ENCODE measurements at places on chromosomes 16 and 17.
A peak's percentile ranks its signal among the peaks of the same experiment; 100 is the strongest.

DNA sequence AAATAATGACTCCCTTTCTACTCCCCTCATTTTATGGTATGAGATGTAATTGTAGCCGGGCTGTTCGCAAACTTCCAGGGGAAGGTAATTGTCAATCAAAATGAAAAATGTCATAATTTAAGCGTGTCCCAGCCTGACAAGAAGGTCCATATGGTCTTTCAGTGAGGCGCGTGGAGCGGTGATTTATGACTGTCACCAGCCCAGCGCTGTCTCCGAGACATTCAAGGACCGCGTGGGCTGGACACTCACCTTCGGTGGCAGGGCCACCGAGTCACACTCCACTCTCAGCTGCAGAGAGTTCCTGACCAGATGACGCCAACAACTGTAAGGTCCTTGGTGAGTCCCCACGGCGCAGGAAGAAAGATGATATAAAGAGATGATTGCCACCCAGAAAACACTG, 157.7 kb upstream of the TNRC6C start:
- DNase-seq: no peak

DNA sequence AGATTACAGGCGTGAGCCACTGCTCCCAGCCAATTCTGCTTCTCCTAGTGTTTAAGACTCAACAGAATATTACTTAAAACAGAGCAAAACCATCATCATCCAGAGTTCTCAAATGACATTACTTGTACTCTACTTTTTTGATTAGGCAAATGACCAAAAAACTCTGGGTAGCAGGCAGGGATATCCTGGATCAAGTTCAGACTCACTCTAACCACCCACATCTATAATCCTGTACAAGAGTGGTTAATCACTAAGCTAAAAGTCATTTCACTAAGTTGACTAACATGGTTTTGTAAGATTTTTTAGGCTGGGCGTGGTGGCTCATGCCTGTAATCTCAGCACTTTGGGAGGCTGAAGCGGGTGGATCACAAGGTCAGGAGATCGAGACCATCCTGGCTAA, 6.8 kb downstream of the NAE1 start:
- peak; percentile 37 for DNase-seq

DNA sequence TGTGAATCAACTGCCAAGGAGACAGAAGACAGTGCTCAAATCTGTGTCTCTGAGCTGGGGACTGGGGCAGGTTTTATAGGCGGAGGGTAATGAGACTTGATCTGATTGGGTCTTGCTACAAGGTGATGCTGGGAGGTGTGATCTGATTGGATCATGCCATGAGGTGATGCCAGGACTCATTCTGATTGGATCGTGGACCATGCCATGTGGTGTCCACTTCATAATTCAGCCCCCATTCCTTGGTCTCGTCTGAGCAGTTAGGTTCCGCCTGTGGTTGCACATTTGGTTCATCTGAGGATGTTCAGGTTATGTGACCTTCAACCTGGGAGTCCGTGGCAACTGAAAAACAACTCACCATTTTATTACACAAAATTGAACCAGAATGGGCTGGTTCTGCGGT, 41.0 kb downstream of the OTOA start:
- no peak for DNase-seq

DNA sequence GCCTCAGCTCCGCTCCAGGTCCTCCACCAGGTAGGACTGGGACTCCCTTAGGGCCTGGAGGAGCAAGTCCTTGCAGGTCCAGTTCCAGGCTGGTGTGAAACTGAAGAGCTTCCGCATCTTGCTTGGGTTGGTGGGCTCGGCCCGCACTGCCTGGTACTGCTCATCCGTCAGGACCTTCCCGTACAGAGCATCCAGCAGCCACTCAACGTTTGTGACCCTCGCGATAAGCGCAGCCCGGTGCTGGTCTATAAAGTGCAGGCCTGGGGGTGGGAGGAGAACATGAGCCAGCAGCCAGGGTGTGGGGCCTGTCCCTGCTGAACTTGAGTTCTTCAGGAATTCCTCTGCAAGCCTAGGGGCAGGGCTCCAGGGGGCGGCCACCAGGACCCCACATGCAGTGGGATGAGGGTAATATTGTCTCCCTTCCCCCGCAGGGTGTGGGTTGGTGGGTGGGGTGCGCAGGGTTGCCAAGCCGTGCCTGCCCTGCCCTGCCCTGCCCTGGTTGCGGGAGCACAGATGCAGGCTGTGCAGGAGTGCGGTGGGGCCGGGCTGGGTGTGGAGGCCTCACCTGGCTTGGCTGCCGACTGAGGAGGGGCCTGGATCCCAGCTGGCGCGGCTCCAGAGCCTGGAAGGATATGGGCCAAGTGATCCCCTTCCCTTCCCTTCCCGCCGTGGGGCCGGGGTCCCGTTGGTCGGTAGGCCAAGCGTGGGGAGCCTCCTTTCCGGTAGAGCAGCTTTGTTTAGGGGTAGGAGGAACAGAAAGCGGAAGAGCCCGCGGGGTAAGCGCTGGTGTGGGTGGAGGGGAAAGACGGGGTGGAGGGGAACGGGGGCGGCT, 762 bp downstream of the PYCARD start:
- DNase-seq: peak; percentile 28

- DNase-seq: peak; percentile 90
Observed at GRCh38 chr16:68287276-68288251, 23.2 kb downstream of the SLC7A6OS start.

DNA sequence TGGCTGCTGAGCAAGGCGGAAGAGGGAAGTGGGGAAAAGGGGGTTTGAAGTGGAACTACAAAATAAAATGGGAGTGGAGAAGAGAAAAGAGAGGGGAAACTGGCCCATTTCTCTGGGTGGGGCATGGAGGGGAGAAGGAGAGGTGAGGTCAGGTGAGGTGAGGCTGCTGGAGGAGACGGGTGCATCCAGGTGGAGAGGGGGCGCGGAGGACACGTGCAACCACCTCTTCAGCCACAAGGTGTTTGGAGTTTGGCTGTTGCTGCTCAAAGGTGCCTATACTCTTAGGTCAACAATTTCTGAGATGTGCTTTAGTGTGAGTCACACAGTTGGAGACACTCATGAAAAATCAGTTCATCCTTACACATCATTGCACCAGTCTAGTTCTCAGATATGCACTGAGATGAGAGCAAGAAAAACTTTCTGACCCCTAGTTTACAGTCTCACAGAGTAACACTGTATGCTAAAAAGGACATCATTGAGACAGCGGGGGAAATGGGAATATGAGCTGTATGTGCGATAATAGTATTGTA, 4.8 kb downstream of the SLC6A4 start:
- no peak for DNase-seq

- DNase-seq: no peak
Observed at GRCh38 chr16:18062713-18063112, 273.8 kb downstream of the NPIPA8 start.

Data from iris pigment epithelial cell (primary cell).